ENCODE measurements at places on chromosomes 6 and 20.
A peak's percentile ranks its signal among the peaks of the same experiment; 100 is the strongest.

DNA sequence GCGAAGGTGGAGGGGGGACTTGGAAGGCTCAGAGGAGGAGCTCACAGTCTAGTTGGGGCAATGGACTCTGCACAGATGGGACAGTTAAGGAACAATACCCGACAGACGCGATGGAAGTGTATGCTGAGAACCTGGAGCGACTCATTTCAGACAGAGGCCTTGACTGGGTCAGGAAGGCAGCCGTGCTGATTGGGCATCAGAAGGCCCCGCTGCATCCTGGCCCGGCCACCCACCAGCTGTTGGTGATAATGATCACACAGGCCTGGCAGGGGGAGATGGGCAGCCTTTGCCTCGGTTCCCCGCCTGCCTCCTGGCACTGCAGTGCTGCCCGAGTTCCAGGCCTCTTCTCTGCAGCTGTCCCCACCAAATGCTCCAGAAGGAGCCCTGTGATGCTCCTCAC lies 62.4 kb downstream of the MDGA1 start:
- no peak for ATAC-seq

GRCh38 chr6:19322691-19323485 lies 514.3 kb upstream of the ID4 start:
- ATAC-seq, result no peak

GRCh38 chr6:150747155-150747554 lies 118.3 kb upstream of the MTHFD1L start:
- no peak for ATAC-seq

- no peak for ATAC-seq
Observed at GRCh38 chr6:168418711-168419121, 22.3 kb upstream of the SMOC2 start.

DNA sequence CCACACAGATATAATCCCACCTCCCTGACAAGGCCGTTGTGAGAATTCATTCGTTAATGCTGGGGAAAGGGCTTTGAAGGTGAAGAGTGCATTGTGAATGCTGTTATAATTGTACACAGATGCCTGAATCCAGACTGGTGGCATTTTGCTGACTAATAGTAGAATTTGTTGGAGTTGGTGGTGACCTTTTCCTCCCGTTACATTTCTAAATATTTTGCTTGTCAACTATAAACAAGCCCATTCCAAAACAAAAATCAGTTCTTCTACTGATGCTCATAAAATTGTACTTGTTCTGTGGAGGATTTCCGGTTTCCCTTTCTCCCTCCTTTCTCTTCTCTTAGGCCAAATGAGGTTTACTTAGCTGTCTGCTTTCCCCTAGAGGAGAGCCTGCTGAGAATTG lies 253.1 kb upstream of the SUPT3H start:
- no peak for ATAC-seq

- ATAC-seq, result no peak
Observed at GRCh38 chr20:15612769-15613168, 960.5 kb downstream of the KIF16B start.

DNA sequence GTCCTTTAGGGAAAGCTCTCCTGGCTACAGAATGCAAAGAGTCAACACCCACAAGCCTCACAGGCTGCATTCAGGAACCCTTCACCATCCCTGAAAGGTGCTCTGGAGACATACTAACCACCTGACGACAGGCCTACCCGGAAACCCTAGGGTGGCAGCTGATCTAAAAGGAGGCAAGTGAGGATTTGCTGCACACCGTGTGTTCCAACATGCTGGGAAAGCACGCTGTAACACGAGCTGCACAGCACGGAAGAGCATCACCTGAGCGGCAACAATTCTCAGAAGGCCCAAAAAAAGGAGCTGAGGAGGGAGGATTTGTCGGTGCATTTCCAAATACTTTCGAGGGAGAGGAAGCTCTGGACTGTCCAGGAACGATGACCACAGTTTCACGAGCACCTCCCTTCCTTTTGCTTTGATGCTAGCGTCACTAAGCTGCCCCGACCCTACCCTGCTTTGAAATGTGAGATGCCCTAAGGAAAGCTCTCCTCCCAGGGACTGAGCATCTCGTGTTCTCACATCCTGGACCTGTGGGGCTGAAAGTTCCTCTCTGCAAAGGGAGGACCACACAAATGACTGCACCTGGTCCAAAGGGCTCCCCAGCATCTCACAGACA lies 87.0 kb downstream of the PPP1R3G start:
- ATAC-seq, result no peak

- ATAC-seq, result no peak
Observed at GRCh38 chr6:115643762-115644161, 416.9 kb downstream of the FRK start.

- no peak for ATAC-seq
Observed at GRCh38 chr6:10962673-10963072, 75.8 kb downstream of the SYCP2L start.

- ATAC-seq, result no peak
Observed at GRCh38 chr20:63574829-63575743, 1.0 kb upstream of the HELZ2 start.

DNA sequence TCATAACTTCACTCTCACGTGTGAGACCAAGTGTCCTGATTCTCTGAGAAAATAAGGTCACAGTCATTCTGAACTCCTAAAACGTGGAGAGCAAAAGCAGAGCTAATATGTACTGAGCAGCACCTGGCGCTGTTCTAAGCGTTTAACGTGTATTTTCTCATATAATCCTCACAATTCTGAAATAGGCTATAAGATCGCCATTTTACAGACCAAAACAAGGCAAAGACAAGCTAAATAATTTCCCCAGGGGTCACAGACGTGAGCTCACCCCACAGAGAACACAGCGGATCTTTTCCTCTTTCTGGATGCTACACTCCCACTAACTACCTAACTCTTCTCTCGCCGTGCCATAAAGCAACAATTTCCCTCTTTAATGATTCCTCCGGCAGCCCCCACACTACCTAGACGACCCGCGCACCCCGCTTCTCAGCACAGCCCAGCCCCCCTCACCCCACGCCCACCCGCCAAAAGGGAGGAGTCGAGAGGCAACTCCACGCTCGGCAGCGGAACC lies 636 bp downstream of the SUPT3H start:
- peak; percentile 1 for ATAC-seq
